Thyroid gland (tissue), 4 donors: ENCODE measurements at places on chromosomes 16 and 17. TPM values are rescaled to one million over a fixed set of nuclear protein-coding genes. Genes with fewer than 3 reads are reported as not detected.

- no peak for DNase-seq
These were observed 28.9 kb downstream of the ZNRF1 start for GRCh38 chr16:75027520-75028300.

GRCh38 chr16:56143666-56144065 is 47.6 kb upstream of the GNAO1 start:
- DNase-seq, result no peak

PTGES3L gene
- total RNA-seq, result 0.11 TPM

TCAP gene
- total RNA-seq, result 1.3 TPM
